ENCODE measurements at places on chromosomes 1 and 21.
A peak's percentile ranks its signal among the peaks of the same experiment; 100 is the strongest.

DNA sequence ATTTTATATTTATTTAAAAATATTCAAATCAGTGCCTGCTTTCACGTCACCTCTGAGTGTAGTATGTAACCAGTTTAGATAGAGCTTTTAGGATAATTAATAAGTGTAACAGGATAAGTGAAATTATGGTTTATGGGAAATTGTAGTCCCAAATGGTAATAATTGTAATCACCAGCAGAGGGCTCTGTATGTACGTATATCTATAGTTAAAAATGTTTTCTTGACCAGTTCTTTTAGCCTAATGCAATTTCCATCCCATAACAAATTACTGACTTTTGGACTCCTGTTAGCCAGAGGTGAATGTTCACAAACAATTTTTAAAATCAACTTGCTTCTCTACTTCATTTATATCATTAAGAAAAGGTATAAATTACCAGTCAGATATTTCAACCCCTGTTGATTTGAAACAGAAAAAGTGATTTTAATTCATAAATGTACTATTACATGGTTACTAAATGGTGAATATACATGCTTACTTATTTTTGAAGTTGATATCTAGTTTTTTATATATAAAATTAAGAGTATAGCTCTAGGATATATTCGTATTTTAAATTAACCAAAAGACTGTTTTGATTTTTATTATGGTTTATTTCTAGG is 25.3 kb downstream of the SLC30A7 start:
- DNase-seq, result no peak

DNA sequence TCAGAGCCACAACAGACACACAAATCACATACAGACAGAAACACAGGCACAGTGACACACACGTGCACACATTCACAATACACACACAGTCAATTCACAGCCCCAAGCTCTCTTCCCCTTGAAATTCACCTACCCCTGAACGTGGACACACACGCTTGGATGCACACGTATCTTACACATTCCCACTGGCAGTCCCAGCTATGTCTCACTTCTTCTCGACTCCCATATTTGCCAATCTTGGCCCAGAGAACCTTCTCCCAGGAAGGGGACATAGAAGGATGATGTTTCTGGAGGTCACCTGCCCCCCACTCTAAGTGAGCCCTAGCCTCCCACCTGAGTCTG is 1.6 kb downstream of the CRYBG2 start:
- DNase-seq, result no peak

- no peak for DNase-seq
Observed at GRCh38 chr1:228414511-228415211, 2.0 kb downstream of the TRIM17 start.

DNA sequence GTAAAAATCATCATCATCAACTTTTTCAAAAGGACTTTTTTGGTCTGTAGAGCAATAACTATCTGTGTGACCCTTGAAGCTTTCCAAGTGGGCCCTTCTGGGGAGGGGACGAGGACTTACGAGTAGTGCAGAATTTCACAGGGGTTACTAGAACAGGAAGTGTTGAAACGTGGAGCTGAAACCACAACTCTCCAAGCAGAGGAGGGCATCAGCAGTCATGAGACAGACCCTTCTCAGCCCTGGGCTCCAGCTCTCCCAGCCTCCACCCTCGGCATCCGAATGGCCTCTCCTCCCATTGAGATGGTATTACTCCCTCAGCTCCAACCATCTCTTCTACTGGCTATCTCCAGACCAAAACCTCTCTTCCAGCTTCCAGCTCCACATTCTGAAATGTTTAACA is 3.6 kb downstream of the FAM89A start:
- no peak for DNase-seq

DNA sequence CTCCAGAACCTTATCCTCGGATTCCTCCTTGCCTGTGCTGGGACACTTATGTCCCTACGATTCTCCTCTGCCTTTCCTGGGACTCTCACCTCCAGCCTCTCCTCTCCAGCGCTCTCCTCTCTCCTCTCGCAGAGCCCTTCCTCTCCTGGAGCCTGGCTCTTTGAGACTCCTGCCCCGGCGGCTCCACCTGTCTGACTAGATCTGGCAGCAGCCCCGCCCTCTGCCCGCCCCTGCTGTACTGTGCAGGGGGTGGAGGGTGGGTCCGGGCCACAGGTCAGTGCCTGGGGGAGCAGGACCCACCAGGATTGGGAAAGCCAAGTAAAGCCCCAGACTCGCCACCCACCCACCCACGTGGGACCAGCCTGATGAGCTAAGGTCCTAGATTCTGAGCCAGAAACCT is 1.6 kb downstream of the ELOVL1 start:
- DNase-seq, result no peak

- DNase-seq, result no peak
Observed at GRCh38 chr1:230916587-230917283, 48.4 kb upstream of the C1orf198 start.

GRCh38 chr1:232837087-232837486 is 31.9 kb downstream of the MAP10 start:
- DNase-seq, result no peak

- no peak for DNase-seq
Observed at GRCh38 chr1:159964144-159964543, 10.1 kb upstream of the SLAMF9 start.

DNA sequence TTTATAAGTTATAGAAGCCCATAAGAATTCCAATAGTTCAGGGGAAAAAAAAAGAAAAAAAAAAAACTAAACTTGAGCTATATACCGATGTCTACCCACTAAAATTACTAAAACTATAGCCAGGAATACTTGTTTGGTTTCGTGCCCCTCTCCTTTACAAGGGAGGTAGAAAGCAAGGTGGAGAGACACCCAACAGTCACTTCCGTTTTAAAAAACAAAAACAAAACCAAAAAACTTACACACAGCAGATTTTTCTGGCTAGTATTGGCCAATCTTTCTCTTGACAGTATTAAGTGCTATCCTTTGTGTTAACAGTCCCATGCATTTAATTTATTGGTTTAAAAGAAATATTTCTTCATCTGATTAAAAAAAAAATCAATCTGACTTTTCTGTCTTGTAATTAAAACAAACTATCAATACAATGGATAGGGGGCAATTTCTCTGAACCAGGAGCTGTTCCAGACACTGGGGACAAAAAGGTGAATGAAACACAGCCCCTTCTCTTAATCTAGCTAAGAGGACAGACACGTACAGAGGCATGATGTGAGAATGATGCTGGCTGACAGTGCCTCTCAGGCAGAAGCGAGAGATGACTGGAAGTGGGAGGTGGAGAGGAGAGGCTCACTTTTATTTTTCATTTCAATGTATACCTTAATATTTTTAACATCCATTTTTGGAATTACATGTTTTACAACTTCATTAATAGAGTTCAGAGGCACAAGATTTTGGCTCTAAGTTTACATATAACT is 214.8 kb downstream of the RERE start:
- no peak for DNase-seq

DNA sequence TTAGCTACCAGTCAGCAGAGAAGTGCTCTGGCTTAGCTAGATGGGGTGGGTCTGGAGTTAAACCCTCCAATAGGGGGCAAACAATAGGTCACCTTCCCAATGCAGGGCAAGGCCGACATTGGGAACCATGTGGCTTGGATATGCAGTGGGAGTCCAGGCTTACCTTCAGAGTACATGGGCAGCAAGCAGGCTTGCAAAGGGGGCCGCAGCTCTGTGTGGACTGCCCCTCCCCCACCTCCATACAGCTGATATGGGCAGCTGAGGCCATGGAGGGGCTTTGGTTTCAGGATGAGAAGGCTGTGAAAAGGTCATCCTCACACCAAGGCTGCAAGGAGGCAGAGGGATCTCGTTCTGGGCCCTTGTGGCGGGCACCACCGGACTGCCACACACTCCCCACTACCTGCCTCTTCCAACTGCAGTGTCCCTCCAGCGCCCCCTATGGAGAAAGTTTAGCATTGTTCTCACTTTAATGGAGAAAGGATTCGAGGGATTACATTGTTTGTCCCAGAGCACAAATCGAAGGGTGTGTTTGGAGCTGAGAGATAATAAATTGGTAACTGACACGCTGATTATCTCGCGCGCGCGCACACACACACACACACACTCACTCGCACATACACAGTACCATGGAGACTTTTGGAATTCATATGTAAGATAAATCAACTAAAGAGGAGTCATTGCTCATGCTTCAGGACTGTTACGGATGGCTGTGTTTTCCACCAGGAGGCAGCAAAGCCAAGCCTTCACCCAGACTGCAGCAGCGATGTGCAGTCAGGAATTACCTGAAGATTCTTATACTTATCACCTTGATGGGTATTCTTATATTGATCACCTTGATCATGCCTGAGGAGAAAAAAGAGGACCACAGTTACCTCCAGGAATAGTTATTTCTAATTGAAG is 7.0 kb upstream of the SMCP start:
- peak; percentile 40 for DNase-seq

Measured in iPS DF 19.7 (cell line).